Central memory CD8-positive, alpha-beta T cell (primary cell): ENCODE measurements at places on chromosomes 7 and 10.

DNA sequence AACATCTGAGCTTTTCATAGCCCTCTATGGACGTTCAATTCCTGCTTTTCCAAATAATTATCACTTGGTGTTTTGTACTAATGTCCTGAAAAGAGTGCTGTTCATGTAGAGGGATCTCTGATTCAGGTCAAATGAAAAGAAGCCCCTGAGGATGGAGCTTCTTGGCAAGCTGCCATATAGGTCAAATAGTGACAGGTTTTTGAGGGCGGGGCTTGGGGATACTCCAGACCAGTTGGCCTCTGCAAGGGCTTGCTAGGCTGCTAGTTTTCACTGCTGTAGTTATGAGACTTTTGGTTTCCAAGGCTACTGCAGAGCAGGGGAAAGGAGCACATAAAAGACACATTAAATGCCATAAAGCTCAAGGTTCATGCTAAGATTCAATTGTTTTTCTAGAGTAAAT is 257.2 kb upstream of the CACNA2D1 start:
- H3K4me3 ChIP-seq = no peak overlapping the region
- no peaks in the 10 kb centered on the region for H3K27me3 ChIP-seq
- H3K36me3 ChIP-seq = no peaks in the 10 kb centered on the region
- no peak overlapping the region for H3K27ac ChIP-seq
- DNase-seq = no peak

GRCh38 chr10:132615341-132616169 is 78.0 kb downstream of the INPP5A start:
- no peak for DNase-seq
- peak overlapping the region; percentile 56 for H3K4me3 ChIP-seq
- H3K27ac ChIP-seq = peak overlapping the region; percentile 89

GRCh38 chr7:132276234-132276630 is 300.0 kb downstream of the PLXNA4 start:
- H3K4me1 ChIP-seq = no peaks in the 10 kb centered on the region
- peaks cover 69% of the 10 kb centered on the region for H3K27me3 ChIP-seq
- DNase-seq = no peak
- no peak overlapping the region for H3K27ac ChIP-seq
- no peaks in the 10 kb centered on the region for H3K36me3 ChIP-seq

DNA sequence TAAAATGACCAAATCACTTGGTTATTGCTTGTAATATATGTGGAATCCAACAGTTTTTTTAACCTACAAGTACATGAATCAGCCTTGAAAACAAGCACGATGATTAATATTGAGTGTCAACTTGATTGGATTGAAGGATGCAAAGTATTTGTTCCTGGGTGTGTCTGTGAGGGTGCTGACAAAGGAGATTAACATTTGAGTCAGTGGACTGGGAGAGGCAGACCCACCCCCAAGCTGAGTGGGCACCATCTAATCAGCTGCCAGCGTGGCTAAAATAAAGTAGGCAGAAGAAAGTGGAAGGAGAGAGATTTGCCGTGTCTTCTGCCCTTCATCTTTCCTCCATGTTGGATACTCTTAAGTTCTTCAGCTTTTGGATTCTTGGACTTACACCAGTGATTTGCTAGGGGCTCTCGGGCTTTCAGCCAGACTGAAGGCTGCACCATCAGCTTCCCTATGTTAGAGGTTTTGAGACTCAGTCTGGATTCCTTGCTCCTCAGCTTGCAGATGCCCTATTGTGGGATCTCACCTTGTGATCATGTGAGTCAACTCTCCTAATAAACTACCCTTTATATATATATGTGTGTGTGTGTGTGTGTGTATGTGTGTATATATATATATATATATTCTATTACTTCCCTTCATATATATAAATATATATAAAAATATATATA is 118.4 kb upstream of the WDR11 start:
- no peaks in the 10 kb centered on the region for H3K36me3 ChIP-seq
- no peaks in the 10 kb centered on the region for H3K4me1 ChIP-seq
- H3K27me3 ChIP-seq = peaks cover 24% of the 10 kb centered on the region
- H3K27ac ChIP-seq = no peak overlapping the region
- no peak for DNase-seq

DNA sequence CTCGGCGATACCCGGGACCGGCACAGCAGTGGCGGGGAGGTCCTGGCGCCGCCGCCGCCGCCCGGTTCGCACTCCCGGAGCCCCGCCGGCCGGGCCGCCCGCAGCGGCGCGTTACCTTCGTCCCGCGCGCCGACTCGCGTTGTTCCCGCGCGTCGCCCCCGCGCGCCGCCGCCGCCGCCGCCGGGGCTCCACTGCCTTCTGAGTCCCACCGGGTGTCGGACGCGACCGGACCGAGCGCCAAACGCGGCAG is at the start of gene EZH2:
TSS of gene EZH2 (minus strand) at position 243 of the 250 bp plus-strand sequence. CDS start 36,993 bp downstream, outside the sequence.
- peaks cover 10% of the 10 kb centered on the region for H3K4me1 ChIP-seq
- DNase-seq = no peak
- H3K27ac ChIP-seq = peak within 1 kb of the TSS; percentile 93
- H3K36me3 ChIP-seq = peaks cover 19% of the 10 kb centered on the region

DNA sequence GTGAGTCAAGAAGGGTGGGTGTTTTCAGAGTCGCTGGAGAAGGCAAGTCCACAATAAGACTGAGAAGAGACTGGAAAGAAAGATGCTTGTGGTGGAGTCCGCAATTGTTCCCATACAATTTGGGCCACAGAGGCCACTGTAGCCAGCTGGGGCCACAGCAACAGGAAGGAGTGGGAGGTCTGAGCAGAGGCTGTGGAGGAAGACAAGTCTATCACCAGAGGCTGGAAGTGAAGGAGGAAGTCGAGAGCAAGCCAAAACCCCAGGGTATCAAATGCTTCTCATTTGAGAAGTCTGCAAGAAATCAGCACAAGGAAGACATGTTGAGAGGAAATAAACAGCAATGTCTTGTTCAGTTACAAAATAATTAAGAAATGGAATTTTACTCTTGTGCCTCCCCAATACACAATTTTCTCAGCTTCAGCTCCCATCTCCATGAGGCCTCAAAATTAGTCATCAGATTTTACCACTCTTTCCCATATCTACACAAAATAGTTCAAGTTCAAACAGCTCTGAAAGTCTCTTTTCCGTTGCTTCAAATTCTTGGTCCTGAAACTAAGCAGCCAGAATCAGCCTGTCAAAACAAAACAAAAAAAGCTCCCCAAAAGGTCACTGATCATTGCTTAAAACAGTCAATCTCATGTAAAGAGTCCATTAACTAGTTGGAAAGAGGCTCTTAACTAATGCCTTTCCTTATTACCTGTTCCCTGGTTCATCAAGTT is 31.6 kb downstream of the SLC16A12 start:
- H3K36me3 ChIP-seq = no peaks in the 10 kb centered on the region
- H3K4me3 ChIP-seq = no peak overlapping the region
- H3K27ac ChIP-seq = no peak overlapping the region
- peaks cover 54% of the 10 kb centered on the region for H3K27me3 ChIP-seq

DNA sequence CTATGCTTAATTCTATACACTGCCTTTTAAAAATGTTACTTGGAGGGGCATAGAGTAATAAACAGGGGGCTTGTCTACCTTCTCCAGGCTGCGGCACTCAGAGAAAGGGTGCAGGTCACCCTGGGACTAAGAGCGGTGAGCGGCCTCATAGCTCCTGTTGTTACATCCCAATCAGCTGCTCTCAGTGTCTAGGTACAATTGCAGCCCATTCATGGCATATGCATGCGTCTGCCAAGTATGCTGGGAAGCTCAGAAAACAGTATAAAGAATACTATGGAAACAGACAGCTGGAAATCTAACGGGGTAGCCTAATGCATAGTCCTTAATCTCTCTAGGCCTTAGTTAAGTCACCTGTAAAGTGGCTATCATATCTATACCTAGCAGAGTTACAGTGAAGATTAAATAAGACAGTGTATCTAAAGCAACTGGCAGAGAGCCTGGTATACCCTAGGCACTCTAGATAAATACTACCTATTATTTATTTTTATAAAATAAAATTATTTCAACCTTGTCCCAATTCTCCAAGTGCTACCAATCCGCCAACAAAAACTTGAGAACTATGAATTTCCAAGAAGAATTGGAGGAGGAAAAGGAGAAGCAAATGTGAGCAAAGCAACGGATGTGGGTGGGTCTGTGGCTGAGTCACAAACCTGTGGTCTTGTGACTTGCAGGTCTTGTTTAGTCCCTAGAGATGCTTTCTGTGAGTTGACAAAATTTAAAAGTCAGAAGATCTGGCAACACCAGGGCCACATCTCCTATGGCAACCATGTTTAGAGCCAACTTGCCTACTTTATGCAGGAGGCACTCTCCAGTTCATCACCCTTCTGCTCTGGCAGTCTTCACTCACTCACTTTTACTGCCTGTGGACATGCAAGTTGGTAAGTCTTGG is 183.0 kb downstream of the RAPGEF5 start:
- no peaks in the 10 kb centered on the region for H3K36me3 ChIP-seq
- peaks cover 15% of the 10 kb centered on the region for H3K27me3 ChIP-seq
- H3K4me3 ChIP-seq = no peak overlapping the region
- no peak for DNase-seq
- H3K4me1 ChIP-seq = peaks cover 5% of the 10 kb centered on the region
- H3K27ac ChIP-seq = peak overlapping the region; percentile 2

DNA sequence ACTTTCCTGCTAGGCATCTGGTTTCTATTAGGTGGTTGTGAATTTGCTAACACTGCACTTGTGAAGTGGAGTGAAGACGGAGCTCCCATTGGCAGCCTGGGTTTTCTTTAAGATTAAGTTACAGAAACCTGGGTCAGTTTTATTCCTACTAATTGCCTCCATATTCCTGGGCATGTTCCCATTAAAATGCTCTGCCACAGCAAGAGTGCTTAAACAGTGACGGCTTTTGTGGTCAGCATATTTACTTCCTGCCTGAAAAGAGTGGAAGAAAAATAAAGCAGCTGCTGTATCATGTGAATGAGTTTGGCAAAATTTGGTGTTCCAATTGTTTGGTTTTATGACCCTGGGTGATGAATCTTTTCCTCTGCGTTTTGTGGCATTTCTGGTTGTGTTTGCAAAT is 96.9 kb upstream of the PLXDC2 start:
- H3K4me1 ChIP-seq = no peaks in the 10 kb centered on the region
- no peaks in the 10 kb centered on the region for H3K27me3 ChIP-seq

DNA sequence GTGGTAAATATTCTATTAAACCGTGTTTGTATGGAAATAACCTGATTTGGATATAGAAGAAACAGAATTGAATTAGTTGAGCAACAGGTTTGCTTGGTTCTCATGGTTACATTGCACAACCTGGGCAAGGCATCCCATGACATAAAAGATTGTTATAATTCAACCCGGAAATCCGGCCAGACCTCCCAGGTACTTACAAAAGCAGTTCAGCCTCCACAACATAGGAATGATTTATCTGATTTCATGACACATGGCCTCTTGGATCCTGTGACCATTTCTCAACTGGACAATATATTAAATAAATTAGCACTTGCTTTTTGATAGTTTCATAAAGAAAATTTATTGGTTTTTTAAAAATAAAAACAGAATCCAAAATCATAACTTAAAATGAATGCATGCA is 55.1 kb upstream of the PTPN12 start:
- H3K27ac ChIP-seq = no peak overlapping the region
- peaks cover 30% of the 10 kb centered on the region for H3K27me3 ChIP-seq
- H3K4me1 ChIP-seq = peaks cover 10% of the 10 kb centered on the region
- DNase-seq = no peak
- no peaks in the 10 kb centered on the region for H3K36me3 ChIP-seq

DNA sequence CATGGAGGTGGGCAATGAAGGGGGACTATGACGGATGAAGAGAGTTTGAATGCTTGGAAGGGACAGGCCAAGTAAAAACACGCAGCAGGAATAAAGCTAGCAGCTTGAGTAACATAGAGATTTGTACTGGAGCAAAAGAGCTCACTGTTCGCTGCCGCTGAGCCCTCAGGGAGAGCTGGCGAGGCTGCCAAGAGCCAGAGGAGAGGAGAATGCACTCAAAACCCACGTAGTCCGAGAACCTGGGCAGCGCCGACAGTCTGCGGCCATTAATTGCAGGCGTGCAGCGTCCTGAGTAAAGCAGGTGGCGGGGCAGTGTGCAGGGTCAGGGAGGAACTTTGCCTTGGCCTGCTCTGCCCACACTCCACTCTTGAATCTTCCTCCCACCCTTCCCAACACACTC is 68.2 kb downstream of the SLC37A3 start:
- H3K27me3 ChIP-seq = no peaks in the 10 kb centered on the region
- no peak overlapping the region for H3K4me3 ChIP-seq
- no peaks in the 10 kb centered on the region for H3K36me3 ChIP-seq
- no peaks in the 10 kb centered on the region for H3K4me1 ChIP-seq
- H3K27ac ChIP-seq = no peak overlapping the region

DNA sequence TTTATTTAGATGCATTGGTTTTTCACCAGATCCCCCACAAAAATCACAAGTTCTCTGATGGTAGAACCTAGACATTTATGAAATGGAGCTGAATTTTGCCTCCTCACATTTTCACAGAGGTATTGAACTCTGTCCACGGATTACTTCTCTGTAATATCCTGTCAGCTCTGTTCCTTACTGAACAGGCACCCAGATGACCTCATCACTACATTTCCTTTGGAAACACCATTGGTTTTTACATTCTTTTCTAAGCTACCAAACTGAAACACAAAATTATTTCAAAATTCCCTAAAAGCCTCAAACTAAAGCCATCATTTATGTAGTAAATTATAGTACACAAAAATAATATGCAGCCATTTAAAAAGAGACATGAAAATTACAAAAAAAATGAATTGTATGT is 98.3 kb upstream of the KCNIP2 start:
- no peaks in the 10 kb centered on the region for H3K27me3 ChIP-seq
- H3K36me3 ChIP-seq = peaks cover 23% of the 10 kb centered on the region
- no peak for DNase-seq
- H3K4me1 ChIP-seq = peaks cover 10% of the 10 kb centered on the region
- no peak overlapping the region for H3K27ac ChIP-seq

DNA sequence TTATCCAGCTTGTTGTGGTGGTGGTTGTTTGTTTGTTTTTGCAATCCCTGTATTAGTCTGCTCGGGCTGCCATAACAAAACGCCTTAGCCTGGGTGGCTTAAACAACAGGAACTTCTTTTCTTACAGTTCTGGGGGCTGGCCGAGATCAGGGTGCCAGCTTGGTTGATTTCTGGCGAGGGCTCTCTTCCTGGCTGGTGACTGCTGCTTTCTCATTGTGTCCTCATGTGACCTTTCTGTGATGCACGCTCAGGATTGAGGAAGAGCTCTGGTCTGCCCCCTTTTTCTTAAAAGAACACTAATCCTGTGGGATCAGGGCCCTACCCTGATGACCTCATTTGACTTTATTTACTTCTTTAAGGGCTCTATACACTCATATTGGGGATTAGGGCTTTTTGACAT is 107.1 kb upstream of the NRP1 start:
- H3K4me1 ChIP-seq = no peaks in the 10 kb centered on the region
- no peak overlapping the region for H3K27ac ChIP-seq
- no peaks in the 10 kb centered on the region for H3K36me3 ChIP-seq

- no peak for DNase-seq
- no peaks in the 10 kb centered on the region for H3K27me3 ChIP-seq
- no peaks in the 10 kb centered on the region for H3K4me1 ChIP-seq
- H3K27ac ChIP-seq = no peak overlapping the region
- no peaks in the 10 kb centered on the region for H3K36me3 ChIP-seq
- H3K4me3 ChIP-seq = no peak overlapping the region
Measured at GRCh38 chr7:17690030-17690429, 250.3 kb downstream of the SNX13 start.

- no peak overlapping the region for H3K27ac ChIP-seq
- no peaks in the 10 kb centered on the region for H3K4me1 ChIP-seq
- no peaks in the 10 kb centered on the region for H3K36me3 ChIP-seq
- H3K4me3 ChIP-seq = no peak overlapping the region
- H3K27me3 ChIP-seq = peaks cover 61% of the 10 kb centered on the region
Measured at GRCh38 chr10:29372920-29373319, 84.0 kb downstream of the LYZL1 start.

GRCh38 chr10:92240289-92241157 is 50.4 kb downstream of the CPEB3 start:
- H3K27me3 ChIP-seq = no peaks in the 10 kb centered on the region
- H3K4me3 ChIP-seq = peak overlapping the region; percentile 92
- peak overlapping the region; percentile 86 for H3K27ac ChIP-seq
- H3K36me3 ChIP-seq = peaks cover 13% of the 10 kb centered on the region
